Inflammatory macrophage (primary cell): ENCODE measurements at places on chromosomes 4 and X.

DNA sequence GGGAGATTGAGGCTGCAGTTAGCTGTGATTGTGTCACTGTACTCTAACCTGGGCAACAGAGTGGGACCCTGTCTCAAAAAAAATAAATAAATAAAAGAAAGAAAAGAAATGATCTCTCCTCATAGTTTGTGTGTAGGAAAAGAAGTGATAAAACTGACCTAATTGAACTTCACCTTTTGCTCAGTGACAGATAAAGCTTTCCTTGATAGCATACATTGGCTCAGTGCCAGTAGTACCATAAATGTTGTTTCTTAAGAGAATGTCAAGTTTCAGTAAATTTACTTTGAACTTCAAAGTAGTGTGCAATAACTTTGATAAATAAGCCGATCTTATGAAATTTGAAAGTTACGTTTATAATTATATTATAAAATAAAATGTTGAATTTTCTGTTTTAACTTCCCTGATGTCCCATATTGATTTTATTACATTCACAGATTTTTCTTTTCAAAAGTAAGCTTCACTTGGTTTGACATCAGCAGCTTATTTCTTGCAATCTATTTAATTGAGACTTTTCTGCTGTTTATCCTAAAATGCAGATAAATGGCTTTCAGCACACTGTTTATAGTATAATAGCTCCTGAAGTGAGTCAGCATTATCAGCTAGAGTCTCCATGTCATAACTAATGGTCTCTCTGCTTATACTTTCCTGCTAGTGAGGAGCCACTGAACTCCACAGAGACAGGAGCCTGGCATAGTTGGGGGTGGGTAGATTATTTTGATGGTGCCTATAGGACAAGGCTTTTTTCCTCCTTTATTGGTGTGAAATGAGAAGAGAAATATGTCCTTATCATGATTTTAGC, 330.1 kb downstream of the BMPR1B start:
- DNase-seq, result no peak

DNA sequence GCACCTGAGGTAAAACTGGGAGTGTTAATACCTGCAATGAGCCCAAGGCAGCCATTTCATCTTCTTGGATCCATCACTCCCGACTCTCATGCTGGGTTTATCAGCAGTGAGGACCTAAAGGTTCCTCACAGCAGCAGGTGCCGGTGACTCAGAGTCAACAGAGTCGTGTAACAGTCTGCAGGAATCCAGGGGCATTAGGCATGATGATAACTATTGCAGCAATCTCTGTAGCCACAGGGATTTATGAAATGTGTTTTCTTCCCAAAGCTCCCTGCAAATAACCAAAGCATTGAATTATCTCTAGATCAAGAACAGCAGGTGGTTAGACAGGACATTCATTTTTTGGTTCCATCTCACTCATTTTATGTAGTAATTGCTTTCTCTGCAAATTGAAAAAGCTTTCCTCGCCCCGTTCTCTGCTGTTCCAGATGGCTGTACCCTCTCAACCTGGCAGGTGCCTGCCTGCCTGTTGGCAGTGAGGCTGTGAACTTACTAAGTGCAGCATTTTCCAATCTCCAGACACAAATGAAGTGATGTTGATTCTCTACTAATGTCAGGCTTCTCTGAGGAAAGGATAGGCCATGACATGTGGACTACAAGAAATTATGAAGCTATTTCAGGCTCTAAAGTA, 48.1 kb upstream of the TSPAN7 start:
- no peak for DNase-seq

DNA sequence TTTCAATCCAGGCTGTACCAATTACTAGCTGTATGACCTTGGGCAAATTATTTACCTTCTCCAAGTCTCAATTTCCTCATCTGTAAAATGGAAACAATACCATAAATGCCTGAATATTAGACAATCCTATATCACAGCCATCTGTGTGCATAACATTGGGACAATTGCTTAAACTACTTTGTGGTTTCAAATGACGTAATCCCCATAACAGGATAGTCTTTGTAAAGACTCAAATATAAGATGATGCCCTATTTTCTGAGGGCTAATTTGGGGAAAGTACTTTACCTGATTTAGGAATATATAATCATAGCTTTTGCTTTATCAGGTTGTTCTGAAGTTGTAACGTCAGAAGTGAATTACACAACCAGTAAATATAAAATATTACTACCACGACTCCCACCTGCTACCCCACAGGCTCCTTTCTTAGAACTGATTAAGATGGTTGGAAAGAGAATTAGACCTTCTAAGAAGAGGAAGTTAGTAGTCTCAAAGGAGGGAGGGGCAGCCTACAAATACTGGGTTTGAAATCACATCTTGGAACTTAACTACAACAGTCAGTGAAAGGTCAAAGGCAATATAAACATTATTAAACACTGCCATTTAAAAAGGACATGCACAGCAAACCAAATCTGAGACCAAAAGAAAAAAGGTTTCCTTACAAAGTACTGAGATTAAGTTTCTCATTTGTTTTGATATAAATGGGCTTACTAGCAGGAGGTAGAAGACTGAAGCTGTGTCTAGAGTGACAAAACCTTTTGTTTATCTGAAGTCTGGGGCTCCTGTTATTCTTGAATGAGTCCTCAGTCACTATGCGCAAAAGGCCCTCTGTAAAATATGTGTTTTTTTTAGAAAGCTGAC, 215.0 kb downstream of the SCFD2 start:
- DNase-seq, result peak; percentile 19

GRCh38 chrX:20609916-20610415, 343.3 kb upstream of the RPS6KA3 start:
- no peak for DNase-seq

DNA sequence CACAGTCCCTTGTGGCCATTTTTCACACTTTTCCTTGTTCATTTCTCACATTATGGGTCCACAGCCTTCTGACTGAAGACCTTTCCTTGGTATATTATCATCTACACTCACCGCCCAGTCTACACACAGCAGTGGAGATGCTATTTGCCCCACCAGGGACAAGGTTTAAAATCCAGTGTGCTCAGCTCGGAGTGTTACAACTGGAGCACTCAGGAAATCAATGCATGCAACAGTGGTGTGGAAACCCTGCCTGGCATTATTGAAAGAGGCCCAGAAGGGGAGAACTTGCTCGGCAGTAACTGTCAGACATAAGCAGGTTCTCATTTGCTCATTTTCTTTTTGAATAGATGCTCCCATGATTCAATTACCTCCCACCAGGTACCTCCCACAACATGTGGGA, 340.9 kb downstream of the DHRSX start:
- no peak for DNase-seq

GRCh38 chrX:106588801-106589200, 23.0 kb upstream of the RADX start:
- no peak for DNase-seq

DNA sequence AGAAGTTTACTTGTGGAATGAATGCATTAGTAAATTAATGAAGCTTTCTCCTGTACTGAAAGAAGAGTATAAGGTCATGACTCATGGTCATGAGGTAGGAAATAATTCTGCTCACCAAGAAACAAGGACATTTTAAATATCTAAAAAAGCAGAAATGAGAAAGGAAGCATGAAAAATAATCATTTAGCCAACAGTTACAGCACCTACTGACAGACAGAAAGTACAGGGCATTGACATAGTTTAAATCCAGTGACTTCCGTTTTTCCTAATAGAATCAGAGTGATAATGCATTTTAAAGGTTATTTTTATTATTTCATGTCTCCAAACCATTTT, 30.5 kb upstream of the ACSL1 start:
- peak; percentile 95 for DNase-seq

DNA sequence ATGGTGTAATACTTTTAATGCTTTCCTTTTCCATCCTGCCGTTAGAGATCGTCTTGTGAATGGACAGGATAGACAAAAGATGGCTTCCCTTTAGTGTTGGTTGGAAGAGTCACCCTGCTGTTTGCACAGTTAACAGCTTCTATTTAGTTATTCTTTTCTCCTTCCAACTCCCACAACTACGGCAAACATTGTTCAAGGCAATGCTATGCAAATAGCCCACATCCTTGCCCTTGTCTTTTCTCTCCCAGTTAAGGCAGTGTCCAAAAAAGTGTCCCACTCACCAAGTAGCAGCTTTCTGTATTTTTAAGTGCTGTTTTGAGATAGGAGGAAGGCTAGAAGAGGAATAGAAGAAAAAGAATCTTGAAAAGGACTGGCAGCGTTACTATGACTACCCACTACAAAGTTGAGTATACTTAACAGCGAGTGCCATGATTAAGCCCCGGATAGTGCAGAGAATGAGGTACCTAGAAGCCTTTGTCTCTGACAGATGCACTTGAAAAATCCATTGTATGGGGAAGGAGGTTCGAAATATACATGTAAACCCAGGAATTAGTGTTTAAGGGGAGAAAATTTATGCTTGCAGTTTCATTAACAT, 12.1 kb upstream of the RUFY3 start:
- no peak for DNase-seq

- peak; percentile 11 for DNase-seq
Observed at GRCh38 chrX:111100191-111100590, 4.2 kb downstream of the PAK3 start.

DNA sequence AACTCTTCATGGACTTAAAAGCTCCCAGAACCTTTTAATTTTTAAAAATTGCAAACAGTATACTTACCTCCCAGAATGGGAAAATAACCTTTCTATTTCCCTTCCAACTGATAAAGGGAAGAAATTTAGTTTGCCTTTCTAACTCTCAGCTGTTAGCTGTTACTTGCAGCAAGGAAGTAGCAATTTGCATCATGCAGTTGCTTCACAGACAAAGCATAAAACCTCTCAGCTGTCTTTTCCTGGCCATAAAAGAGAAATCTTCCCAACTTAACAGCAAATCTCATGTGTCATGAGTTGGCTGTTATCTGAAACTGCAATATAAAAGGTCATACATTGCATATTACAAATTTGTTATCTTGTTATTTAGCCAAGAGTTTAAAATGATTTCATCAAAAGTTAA, 18.4 kb downstream of the C4orf17 start:
- DNase-seq, result peak; percentile 10

- DNase-seq, result peak; percentile 43
Observed at GRCh38 chrX:53939127-53939526, 105.1 kb downstream of the PHF8 start.

GRCh38 chrX:24956828-24957227, 58.9 kb downstream of the ARX start:
- DNase-seq, result no peak

DNA sequence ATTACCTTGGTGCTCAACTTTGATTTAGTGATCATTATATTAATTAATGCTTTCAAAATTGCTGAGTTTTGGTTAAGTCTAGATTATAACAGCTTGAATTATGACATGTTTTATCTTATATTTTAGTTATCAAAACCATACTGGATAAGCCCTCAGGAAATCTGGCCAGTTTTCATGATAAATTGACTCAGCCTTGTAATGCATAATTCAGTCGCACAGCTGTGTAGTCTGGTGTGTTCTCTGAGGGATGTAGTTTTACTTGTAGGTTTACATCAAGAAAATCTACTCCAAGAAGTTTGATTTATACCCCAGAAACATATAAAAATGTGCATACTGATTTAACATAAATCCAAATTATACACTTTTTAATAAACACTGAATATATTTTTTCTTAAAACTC, 477.5 kb downstream of the SPRY1 start:
- no peak for DNase-seq

GRCh38 chrX:19772822-19773628, 114.4 kb downstream of the SH3KBP1 start:
- no peak for DNase-seq

DNA sequence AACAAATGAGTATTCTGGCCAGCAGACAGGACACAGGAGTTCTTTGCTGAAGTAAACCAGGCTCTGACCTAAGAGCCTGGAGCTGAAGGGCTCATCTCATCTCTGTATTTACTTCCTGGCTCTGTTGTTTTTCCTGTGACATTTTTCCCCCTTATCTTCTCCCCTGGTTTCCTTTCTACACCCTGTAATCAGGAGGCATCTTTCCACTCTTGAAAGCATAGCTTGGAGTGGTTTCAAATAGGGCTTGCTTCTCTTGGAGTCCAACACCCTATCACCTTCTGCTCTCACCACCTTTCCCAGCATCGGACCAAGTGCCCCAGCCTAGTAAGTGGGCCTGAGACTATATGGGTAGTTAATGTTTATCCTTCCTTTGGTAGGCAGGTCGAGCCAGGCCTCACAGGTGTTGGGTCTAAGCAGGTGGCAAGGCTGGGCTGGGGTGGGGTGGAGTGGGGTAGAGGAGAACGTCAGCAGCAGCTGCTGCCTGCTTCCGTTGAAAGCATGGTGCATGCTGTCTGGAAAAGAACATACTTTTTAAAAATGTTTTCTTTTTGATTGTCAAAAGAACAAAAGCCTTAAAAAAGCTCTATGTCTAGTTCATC, 1.2 kb downstream of the DRP2 start:
- no peak for DNase-seq

DNA sequence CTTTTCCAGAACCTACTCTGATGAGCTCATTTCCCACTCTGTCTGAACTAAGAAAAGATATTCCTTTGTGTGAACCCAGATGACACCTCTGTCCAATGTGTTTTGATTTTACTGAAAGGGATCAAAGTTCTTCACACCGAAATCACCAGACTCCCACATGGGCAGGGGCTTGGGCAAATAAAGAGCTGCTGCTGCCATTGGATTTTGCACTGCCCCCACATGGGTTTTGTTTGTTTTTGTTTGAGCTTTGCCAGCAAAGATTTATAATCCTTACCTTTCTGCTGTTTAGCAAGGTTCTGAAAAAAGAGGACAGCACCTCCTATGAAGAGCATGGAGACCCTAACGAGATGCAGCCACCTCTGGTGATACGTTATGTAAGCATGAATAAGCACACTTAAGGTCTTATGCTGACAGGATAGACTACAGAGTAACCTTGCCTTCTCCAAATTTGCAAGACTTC, 44.3 kb downstream of the HSD17B13 start:
- no peak for DNase-seq

DNA sequence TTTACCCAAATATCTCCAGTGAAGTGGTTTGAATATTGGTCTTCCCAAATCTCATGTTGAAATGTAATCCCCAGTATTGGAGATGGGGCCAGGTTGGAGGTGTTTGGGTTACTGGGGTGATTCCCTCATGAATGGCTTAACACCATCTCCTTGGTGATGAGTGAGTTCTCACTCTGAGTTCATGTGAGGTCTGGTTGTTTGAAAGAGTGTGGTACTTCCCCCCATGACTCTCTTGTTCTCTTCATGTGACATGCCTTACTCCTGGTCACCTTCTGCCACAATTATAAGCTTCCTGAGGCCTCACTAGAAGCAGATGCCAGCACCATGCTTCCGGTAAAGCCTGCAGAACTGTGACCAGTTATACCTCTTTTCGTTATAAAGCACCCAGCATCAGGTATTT, 32.9 kb upstream of the OTUD4 start:
- DNase-seq, result no peak

- DNase-seq, result no peak
Observed at GRCh38 chrX:152927858-152928760, 30.2 kb downstream of the ZNF185 start.

GRCh38 chr4:7530082-7530481, 95.4 kb upstream of the PSAPL1 start:
- DNase-seq, result no peak

DNA sequence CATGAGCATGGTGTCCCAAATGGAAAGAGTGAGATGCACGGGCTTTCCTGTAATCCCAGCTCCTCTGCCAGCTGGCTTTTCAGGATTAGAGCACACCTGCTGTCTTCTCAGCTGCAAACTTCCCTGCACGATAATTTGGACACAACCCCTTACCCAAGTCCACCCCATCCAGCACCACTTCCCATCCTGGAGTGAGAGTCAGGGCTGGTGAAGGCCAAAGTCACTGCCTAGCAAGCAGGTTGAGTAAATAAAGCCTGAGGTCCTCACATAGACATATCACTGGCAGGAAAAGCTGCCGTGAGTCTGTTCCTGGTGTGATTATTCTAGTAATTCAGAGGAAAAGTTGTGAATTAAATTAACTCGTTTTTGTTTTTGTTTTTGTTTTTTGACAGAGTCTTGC, 113.9 kb upstream of the MBNL3 start:
- no peak for DNase-seq
